DMS 273 treated with DMSO at 0.1 percent for 48 hours (cell line): ENCODE measurements at places on chromosomes 2 and 18.

GRCh38 chr2:240997141-240997855 is 1.1 kb upstream of the SNED1 start:
- no peak for DNase-seq

- DNase-seq, result no peak
Measured at GRCh38 chr2:137676346-137676745, 287.9 kb upstream of the HNMT start.

DNA sequence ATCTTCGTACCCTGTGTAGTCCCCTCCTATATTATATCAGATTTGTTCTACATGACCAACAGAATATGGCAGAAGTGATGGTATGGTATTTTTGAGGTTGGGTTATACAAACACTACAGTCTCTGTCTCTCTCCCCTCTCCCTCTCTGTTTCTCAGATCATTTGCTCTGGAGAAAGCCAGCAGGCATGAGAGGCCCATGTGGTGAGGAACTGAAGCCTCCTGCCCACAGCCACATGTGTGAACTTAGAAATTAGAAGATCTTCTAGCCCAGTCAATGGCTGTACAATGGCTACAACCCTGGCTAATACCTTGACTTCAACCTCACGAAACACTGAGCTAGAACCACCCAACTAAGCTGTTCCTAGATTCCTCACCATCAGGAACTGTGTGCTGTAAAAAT is 250.6 kb downstream of the SMAD2 start:
- no peak for DNase-seq

- no peak for DNase-seq
Measured at GRCh38 chr18:51074605-51075004, 44.6 kb downstream of the SMAD4 start.

- DNase-seq, result no peak
Measured at GRCh38 chr2:30231212-30231995, at the start of gene LBH. LBH (plus strand) TSS chr2:30231534; CDS start chr2:30231739, 205 bp downstream.

DNA sequence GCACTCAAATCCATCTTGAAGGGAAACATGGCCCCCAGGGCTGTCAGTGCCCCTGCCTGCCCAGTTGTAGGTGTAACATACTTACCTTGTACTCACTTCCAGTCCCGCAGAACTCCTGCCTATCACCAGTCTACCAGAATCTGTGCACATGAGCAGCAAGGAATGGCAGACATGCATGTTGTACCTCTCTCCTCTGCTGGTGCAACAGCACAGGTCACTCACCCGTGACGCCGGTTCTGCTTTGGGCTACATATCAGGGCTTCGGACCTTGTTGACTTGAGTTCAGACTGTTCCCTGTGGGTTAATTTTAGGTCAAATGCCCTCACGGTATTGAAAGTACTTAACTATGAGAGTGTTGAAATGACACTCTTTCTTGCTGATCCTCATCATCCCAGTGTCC is 215.7 kb downstream of the TPGS2 start:
- DNase-seq, result no peak

DNA sequence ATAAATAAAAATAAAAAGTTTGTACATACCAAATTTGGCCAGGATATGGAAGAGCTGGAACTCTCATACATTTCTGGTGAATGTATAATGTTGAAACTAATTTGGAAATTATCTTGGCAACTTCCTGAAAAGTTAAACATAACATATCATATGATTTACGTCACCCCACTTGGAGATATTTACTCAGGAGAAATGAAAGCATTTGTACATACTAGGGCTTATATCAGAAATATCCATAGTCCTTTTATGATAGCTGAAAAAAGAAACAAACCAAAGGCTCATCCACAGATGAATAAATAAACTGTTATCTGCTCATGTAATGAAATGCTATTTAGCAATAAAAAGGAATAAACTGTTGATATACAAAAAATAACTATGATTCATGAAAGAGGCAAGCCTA is 318.2 kb upstream of the NRXN1 start:
- no peak for DNase-seq

DNA sequence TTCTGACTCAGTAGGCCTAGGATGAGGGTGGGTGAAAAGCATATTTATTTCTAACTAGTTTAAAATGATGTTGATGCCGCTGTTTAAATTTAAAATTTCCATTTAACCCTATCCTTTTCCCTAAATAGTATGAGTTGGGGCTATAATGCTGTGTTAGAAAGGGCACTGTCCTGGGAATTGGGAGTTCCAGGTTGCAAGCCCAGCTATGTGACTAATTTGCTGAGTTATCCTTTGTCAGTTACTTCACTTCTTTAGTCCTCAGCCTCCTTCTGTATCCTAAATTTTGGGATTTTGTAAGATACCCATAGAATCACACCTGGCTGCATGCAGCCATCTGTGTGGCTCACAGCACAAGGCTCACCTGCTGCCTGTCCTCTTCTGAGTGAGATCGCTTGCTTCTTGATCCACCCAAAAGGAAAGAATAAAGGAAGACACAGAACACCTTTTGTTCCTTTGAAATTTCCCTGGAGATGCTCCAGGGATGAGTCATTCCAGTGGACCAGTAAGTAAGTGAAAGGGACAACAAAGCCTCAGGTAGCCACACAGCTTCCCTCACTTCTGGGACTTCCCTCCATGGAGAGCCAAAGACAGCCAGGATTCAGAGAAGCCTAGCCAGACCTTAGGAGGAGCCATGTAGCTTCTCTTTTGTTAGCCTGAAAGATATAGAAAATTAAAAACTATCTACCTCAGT is 97.2 kb downstream of the DTNA start:
- DNase-seq, result no peak

DNA sequence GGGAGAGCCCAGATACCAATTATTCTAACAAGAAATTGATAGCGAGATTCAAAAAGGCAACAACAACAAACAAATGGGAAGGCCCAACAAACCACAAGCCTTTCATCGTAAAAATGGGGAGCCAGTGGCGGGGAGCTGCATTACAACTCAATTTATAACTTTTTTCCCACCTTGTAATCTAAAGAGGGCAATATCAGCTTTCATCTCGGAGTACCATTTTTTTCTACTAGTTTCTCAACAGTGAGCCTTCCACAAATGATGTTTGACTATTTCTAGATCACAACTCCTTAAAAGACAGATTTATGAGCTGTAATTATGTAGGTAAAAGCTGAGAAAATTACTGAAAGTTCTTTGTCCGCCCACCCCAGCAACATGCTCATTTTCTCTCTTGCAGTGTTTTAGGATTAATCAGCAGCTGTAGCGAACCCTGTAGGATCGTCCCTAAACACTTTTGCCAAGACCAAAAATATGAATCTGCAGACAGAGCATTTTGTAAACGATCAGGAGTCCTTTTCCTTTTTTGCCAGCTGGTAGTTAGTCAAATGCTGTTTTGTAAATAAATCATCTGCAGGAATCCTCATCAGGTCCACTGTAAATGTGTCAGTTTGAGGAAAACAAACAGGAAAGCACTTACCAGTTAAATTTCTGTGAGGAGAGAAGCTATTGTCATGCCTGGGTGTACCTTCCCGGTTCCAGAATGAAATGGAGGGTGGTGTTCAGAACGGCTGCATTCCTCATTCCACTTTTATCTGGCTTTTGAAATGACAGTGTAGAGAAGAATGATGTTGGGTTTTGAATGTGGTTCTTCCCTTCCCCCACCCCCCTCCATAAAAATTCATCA is 53.2 kb downstream of the EEF1B2 start:
- DNase-seq, result no peak

DNA sequence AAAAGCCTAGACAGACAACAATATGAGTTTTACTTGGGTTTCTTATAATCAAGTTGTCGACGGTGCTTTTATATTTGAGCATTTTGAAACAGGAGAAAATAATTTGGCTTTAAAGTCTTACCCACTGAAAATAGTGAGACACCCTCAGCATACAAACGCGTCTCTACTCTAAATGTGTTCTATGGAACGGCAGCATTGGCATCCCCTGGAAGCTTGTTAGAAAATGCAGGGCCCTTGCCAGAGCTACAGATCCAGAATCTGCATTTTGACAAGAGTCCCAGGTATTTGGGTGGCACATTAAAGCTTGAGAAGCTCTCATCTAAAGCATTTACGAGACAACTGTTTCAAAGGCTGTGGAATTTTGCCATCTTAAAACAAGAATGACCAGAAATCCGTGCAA is 163.5 kb downstream of the PID1 start:
- no peak for DNase-seq

DNA sequence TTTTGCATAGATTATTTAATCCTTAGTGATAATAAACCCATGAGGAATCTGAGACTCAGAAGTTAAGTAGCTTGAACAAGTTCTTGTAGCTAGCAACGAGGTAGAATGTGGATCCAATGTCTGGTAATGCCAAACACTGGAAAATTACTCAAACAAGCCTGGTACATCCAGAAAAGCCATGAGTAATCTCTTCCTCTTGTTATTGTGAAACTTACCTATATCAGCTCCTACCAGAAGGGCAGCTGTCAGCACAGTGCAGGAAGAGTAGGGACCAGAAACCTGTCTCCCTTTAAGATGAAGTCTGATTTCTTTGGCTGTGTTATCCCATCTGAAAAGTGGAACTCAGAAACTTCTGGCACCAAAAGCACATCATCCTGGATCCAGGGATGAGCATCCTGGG is 7.7 kb upstream of the SERPINB8 start:
- no peak for DNase-seq

- peak; percentile 24 for DNase-seq
Measured at GRCh38 chr2:218892693-218893348, 12.2 kb downstream of the WNT10A start.

DNA sequence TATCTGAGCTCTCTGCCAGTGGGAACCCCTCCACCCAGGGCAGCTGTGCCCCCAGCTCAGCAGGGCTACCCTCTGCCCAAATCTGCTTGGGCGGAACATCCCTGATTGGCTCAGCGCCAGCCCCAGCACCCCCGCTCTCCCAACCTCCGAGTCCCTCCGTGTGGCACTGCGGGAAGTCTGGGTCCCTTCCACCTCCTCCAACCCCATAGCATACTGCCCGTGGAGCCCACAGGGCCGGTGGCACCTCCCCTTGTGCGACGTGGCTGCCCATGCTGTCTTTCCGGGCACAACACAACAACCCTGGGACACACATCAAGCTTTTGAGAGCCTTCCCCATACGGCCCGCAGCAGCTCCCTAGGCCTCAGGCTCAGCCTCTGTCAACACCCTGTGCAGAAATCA is 55.8 kb upstream of the NCK2 start:
- no peak for DNase-seq

- DNase-seq, result no peak
Measured at GRCh38 chr18:74123200-74123599, 24.4 kb downstream of the FBXO15 start.

DNA sequence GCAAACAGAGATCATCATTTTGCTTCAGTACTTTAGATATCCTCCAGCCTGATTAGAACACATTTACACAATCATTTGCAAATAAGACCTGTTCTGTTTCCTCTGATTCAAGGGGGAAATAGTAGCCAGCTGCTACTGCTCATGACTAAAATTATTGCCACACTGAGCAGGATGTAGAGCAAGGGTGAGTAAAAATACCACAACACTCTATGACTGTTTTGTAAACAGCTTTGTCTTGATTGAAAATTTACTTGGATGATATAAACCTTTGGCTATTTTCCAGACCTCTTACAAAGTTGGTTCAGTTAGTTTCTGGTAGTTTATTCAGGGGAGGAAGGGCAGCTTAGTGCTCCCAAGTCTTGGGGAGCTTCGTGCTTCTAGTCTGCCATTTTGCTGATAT is 286.4 kb upstream of the CNTNAP5 start:
- no peak for DNase-seq

DNA sequence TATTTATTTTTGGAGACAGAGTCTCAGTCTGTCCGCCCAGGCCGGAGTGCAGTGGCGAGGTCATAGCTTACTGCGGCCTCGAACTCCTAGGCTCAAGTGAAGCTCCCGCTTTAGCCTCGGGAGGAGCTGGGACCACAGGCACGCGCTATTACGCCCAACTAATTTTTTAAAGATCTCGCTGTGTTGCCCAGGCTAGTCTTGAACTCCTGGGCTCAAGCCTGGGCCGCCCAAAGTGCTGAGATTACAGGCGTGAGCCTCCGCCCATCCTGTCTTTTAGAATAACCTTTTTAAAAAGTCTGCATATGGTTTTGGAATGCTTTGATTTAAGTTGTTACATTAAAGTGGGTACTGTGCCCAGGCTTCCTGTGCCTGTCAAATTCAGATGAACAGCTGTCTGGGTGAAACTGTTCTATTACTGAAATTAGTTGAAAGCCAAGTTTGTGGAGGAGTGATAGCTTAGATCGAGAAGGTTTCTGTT is 944 bp downstream of the RAB3GAP1 start:
- DNase-seq, result no peak

- no peak for DNase-seq
Measured at GRCh38 chr2:240395448-240395847, 40.0 kb upstream of the GPC1 start.

DNA sequence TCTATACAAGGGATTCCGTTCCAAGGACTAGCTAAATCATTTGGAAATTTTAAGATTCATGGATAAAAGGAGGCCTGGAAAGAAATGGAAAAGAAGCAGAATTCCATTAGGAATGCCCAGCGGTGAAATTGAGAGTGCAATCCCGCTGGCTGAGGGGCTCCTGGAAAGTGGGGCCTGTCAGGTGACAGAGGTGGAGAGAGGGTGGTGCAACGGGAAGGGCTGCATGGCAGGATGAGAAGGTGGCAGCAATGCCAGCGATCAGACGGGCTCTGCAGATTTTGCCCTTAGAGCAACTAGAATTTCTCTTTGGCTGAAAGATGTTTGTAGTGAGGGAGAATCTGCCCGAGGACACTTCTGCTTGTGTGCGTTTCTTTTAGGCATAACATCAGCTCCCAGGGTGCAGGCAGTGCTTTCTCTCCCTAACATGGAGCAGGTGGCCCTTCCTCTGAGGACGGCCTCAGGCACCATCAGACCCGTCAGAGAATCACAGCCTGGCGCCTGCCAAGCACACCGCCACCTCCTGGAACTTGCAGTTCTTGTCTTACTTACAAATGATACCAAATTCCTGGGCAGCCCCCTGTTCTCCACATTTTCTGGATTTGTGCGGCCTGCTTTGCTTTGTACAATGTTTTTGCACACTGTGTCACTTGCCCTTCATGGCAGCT is 261.6 kb downstream of the NDUFA10 start:
- DNase-seq, result no peak

GRCh38 chr18:7879717-7880116 is 312.6 kb downstream of the PTPRM start:
- DNase-seq, result no peak

- DNase-seq, result peak; percentile 47
Measured at GRCh38 chr18:11947214-11948191, 33.8 kb upstream of the IMPA2 start.

- peak; percentile 45 for DNase-seq
Measured at GRCh38 chr2:97936199-97936598, 59.5 kb downstream of the TMEM131 start.

- DNase-seq, result no peak
Measured at GRCh38 chr2:237096911-237097310, 11.2 kb downstream of the COPS8 start.

GRCh38 chr2:222670191-222671038 is 1.0 kb upstream of the MOGAT1 start:
- DNase-seq, result no peak

- no peak for DNase-seq
Measured at GRCh38 chr2:180962727-180963314, 17.6 kb upstream of the UBE2E3 start.

DNA sequence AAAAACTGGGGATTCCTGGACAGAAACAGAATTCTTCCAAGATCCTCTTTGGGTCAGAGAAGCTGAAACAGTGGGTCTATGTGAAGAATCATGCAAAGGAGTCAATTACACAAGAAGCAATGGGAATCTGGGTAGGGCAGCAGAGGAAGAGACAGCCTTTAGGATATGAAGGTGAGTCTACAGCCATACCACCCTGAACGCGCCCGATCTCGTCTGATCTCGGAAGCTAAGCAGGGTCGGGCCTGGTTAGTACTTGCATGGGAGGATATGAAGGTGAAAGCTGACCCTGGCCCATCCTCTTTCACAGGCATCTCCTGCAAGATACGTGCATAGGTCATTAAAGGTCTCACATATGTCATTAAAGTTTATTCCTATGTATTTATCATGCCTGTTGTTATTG is 1080.9 kb upstream of the FANCL start:
- no peak for DNase-seq
